ENCODE measurements at places on chromosomes 11 and 22.
A peak's percentile ranks its signal among the peaks of the same experiment; 100 is the strongest.

DNA sequence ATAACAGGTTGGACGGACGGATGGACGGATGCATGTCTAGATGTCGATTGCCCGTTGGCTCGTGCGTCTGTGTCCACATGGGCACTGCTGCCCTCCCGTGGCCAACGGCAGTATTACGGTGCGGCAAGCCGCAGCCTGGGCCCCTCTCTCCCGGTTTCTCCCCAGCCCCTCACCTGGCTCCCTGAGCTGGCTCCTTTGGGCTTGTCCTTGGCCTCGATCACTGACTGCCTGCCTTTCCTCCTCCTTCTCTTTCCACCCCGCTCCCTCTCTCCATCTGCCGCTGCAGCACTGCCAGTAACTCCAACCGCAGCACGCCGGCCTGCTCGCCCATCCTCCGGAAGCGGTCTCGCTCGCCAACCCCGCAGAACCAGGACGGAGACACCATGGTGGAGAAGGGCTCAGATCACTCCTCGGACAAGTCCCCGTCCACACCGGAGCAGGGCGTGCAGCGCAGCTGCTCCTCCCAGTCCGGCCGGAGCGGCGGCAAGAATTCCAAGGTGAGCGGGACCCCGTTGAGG is 77.3 kb downstream of the SCN3B start:
- DNase-seq: peak; percentile 34

DNA sequence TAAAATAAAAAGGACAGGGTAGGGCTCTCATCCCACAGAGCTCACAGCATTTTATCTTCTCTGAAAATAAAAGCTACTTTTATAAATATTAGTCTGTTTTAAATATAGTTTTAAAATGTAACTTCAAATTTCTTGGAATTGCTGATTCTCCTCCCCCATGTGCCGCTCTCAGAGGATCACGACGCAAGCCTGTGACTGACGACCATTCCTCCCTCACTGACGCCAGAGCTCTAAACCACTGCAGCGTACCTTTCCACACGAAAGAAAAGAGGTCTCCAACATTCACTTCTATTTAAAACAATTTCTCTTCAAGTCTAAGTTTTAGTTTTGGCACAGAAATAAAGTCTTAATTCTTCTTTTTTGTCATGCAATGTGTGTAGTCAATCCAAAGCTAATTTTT is 9.3 kb downstream of the TOLLIP start:
- DNase-seq: no peak

- no peak for DNase-seq
Observed at GRCh38 chr22:27772081-27772983, 29.2 kb downstream of the MN1 start.

DNA sequence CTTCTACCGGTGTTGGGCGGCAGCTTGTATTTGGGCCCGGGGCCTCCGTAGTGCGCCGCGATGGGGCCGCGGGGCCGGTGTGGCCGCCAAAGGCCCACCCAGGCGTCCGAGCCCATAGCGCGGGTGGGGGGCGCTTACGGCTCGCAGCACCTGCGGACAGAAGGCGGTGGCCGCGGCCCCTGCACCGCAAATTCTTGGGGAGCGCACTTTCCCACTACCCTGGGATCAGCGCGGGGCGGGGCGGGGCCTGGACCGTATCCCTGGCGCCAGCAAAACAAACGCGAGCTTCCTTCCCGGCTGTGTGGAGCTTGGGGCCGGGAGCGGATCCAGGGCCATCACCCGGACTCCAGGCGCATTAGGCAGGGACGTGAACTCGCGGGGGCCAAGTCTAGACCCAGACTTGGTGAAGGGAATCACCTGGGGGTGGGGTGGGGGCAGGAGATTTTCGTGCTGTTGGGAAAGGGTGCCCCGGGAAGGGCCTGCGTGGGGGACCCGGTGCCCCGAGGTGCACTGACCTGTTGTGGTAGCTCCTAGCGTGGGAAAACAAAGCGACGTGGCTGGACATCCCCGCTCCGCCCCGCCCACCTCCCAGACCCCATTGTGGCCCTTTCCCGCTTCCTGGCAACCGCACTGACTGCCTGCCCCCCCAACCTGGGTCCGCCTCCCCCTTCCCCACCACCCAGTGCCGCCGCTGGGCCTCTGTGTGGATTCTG is 2.3 kb upstream of the TYMP start:
- DNase-seq: no peak

DNA sequence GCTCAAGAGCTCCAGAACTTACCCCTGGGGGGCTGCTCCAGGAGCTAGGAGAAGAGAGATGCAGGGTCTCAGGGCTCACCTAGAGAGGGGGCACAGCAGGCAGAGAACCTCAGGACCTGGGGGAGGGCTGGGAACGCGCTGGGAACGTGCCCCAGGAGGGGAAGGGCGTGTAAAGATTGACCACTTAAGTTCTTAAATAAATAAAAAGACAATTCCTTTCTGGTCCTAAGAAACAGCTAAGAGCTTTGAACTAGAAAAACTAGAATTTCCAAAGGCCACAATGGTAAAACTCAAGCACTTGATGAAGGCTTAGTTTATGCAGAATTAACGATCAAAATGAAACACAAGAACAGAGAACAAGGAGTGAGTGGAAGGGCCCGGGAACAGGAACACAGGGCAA is 89.1 kb downstream of the CELSR1 start:
- DNase-seq: no peak

GRCh38 chr11:7319501-7319900 is 67.8 kb downstream of the SYT9 start:
- DNase-seq: no peak

DNA sequence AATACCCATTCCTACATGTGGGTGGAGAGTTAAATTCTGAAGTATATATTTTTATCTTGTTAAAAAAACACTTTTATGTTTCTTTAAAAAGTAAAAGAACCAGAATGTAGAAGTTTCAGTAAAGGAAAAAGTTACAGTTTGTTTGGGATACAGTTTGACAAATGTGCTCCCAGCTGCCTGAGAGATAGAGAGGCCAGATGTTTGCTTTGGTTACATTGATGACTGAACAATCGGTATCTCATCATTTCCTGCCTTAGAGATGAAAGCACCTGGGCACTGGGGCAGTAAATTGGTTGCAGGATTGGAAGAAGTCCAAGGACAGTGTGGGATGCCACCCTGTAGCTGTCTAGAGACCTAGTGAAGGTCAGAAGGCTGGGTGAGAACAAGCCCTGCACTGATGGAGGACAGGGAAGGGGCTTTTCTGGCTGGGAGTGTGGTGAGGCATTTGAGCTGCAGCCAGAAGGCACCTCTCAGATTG is 16.6 kb downstream of the MED15 start:
- no peak for DNase-seq

DNA sequence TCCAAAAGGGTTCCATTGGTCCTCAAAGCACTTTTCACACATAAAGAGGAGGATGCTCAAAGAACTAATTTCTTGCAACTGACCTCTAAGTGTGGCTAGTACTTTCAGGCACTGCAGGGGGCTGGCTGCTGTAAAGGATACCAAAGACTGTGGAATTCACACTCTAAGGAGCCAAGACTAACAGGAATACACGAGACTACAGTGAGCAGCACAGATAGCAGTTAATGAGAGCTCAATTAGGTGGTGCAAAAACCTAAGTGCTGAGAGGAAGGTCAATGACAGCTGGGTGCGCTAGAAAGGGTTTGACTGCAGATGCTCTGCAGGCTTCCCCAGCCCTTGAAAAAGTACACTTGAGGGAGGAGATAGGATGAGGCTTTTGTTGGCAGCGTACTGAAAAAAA is 124.3 kb upstream of the NTM start:
- DNase-seq: no peak

DNA sequence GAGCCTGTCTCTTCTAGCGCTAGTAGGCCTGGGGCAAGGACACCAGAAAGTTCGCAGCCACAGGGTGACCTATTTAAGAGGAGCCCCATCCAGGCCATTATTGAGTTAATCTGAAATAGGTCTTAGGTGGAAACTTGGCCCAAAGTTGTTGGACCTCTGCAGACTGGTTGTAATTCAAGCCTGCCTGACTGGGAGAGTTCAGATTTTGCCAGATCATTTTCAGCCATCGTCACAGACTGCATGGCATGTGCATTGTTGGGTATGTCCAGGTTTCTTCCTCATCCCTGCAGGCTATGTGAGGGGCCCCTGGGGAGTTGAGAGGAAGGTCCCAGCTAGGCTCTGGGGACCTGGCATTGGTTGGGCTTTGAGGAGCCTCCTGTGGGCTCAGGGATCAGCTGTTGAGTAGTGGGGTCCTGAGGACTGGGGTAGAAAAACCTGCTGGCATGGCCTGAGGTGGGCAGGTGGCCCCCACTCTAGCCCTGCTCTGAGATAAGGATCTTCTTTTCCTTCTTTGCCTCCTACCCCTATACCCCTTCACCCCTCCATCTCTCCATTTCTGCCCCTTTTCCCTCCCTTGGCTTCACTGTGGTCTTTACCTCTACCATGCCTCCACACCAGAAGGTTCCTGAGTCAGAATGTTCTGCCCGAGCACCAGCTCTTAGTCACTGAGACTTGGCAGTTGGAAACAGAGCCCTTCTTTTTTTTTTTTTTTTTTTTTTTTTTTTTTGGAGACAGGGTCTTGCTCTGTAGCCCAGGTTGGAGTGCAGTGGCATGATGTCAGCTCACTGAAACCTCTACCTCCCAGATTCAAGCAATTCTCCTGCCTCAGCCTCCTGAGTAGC is 112.7 kb downstream of the MORC2 start:
- DNase-seq: no peak

- no peak for DNase-seq
Observed at GRCh38 chr11:35011944-35012343, 95.5 kb downstream of the PDHX start.

DNA sequence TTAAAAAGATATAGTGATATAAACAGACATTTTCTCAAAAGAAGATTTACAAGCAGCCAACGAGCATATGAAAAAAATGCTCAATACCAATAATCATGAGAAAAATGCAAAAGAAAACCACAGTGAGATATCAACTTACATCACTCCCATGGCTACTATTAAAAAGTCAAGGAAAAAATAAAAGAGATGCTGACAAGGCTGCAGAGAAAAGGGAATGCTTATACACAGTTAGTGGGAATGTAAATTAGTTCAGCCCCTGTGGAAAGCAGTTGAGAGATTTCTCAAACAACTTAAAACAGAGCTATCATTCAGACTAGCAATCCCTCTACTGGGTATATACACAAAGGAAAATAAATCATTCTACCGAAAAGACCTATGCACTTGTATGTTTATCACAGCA is 97.1 kb upstream of the CARD18 start:
- DNase-seq: no peak

DNA sequence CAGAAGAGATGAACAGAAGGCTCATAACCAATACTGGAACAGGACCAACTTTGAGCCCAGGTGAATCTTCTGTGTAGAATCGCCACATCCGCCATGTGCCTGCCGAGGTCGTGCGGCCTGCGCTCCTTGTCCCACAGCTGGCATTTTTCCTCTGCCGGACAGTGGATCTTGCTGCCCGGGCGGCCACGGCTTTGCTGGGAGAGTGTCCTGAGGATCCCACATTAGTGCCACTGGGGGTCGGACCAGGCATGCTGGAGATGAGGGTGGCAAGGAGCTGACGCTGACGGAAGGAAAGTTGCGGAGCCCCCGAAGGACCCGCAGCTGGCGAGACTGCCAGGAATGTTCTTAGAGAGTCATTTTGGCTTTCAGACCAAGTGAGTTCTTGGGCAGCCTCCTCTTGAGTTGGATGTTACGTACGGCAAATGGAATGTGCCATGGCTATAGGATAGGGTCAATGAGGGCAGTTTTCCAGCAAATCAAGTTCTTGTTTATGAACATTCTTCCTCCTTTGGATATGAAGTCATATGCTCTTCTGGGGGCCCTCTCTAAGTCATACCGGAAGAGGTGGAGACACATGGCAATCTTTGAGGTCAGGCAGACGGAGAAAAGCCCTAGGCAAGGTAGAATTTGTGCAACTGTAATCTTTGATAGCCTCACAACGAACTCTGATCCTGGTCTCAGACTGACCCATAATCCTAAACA is 57.4 kb upstream of the NUP160 start:
- DNase-seq: no peak

GRCh38 chr11:55732936-55733335 is 40.3 kb upstream of the OR5D13 start:
- DNase-seq: no peak

DNA sequence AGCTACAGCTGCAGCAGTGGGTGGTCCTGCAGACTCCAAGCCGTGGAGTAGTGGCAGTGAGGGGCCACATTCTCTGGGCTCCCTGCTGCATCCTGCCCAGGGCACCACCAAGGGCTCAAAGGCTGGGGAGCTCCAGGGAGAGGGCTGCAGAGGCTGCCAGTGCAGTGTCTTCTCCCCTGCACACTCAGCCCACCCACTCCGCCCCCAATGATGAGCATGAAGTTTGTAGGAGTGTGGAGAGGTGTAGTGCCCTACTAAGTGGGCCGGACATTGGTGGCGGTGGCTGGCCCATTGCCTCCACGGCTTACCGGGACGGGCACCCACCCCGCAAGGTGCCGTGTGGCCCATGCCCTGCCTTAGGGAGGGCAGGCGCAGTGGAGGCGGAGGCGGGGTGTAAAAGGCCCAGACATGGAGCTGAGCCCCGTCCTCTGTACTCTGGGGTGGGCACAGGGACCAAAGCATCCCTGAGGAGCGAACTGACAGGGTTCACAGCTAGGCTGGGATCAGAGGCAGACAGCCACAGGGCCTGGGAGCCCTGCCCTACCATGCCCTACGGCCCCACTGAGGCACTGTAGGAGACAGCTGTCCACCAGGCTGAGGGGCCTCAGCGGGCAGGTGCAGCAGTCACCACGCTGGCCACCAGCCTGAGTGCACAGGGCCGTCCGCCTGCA is 18.9 kb downstream of the ARVCF start:
- no peak for DNase-seq

GRCh38 chr22:44179989-44180705 is 578 bp upstream of the PARVG start:
- no peak for DNase-seq

- no peak for DNase-seq
Observed at GRCh38 chr11:28517621-28518020, 409.4 kb downstream of the METTL15 start.

GRCh38 chr11:66183494-66184048 is 84.9 kb upstream of the RAB1B start:
- DNase-seq: no peak

DNA sequence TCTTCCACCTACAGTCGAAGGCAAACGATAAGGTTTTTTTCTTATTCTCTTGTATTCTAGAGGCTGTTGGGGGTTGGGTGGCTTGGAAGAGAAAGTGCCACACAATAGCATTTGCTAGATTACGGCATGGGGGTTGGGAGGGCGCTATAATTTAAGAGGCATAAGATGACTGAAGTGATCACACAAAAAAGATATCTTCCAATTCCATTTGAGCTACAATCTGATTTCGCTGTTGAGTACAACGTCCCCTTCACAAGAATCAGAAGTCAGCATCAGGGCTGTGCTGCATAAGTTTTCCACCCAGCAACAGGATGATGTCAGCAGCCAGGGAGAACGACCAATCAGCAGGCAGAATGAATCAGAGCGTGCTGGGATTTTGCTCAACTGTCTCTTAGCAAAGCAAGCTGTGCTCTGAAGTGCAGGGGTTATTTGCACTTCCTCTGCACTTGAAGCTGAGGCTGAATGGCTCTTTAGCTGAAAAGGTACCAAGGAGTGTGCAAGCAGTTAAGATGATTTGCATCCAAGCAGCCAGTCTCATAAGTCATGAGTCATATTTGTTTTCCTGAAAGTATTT is 23.2 kb upstream of the SESN3 start:
- peak; percentile 77 for DNase-seq

- no peak for DNase-seq
Observed at GRCh38 chr11:70796648-70797227, 398.4 kb downstream of the CTTN start.

GRCh38 chr22:39999144-39999757 is 4.5 kb downstream of the FAM83F start:
- no peak for DNase-seq

Data from NCI-H774 (cell line).